Activated T-helper 1 cell treated with anti-CD3 and anti-CD28 coated beads, Interleukin-2, amount 50 U/mL, for 16 hours (primary cell): ENCODE measurements at places on chromosomes 2 and 18.

- DNase-seq, result no peak
These were observed 440.8 kb upstream of the CDH20 start for GRCh38 chr18:60892441-60892840.

DNA sequence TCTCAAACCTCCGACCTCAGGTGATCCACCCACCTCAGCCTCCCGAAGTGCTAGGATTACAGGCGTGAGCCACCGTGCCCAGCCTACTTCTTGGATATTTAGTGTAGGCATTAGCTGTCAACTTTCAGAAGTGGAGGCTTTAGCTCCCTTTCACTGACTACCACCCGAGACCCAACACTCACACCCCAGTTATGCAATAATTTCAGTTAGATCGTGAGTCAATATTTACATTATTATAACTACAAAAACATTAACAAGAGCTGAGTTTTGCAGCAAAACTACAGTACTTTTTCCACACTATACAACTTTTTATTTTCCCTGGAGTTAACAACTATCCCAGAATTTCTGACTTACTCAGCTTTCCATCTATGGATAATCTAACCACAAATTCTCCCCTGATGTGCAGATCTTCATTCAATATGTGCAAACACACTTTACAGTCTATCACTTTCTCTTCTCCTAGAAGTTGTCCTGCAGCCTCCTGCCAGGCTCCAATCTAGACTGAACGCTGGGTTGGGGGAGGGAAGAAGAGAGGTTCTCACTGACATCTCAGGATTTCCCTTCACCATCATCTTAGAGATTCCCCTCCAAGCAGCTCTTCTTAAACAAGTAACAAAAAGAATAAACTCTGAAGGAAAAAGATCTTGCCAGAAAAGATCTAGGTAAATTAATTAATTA, 10.1 kb downstream of the TBC1D8 start:
- DNase-seq, result no peak

GRCh38 chr2:25089605-25090315, 47.9 kb downstream of the EFR3B start:
- DNase-seq, result no peak

- no peak for DNase-seq
These were observed 69.3 kb downstream of the NPAS2 start for GRCh38 chr2:100889286-100889685.

- DNase-seq, result no peak
These were observed 193.7 kb downstream of the ARHGAP28 start for GRCh38 chr18:6923220-6923619.

DNA sequence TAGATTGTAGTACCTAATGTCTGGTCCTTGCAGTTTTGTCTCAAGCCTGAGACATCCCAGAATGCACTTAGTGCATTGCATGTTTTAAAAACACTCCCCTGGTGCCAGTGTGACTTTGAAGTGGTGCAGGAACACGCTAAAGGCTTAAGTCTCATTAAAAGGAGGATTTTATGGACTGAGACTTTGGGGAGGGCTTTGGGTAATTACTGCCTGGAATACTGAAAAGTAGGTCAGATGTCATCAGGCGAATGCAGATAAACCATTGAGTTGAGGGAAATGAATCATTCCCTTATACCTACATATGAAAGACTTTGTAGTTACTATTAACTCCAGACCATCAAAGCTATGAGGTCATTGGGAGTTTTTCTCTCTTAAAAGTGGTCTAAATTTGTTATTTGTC, 3.0 kb upstream of the OSBPL1A start:
- no peak for DNase-seq

- no peak for DNase-seq
These were observed 86.8 kb downstream of the AKAIN1 start for GRCh38 chr18:5110266-5110665.
